Karpas-422 (cell line): ENCODE measurements at places on chromosomes 2 and 18. TPM values are rescaled to one million over a fixed set of nuclear protein-coding genes. Genes with fewer than 3 reads are reported as not detected.

The LRRC30 gene
- not detected in 2 replicates for total RNA-seq

DNA sequence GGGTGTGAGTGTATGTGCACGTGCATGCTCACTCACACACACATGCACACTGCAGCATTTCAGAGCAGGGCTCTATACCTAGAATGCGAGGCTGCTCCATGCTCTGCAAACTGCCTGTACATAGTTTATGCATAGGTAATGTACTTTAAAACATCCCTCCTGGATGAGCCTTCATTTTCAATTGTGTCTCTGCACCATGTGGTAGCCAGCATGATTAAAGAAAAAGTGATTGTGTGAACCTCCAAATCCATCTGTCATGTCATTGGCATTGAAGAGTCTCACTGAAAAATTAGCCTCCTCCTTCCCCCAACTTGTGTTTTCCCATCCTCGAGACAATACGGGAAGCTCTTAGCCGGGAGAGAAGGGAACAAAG is 120.9 kb upstream of the SPATS2L start:
- peak; percentile 31 for DNase-seq

DNA sequence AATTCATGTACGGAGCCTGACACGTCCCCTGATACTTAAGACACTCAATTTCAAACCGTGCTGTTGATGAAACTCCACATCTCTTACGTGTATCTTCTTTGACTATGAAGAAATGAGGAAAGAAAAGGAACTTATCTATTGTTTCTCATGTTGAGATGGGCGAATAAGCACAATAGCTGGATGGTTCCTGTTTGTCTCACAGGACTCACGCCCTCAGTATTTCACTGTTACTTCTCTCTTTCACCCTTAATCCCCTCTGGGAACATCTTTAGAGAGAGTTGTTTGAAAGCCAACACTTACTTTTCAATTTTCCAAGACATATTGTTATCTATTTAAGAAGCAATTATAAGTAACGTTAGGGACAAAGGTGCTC is 99.8 kb downstream of the COPS8 start:
- DNase-seq, result no peak

DNA sequence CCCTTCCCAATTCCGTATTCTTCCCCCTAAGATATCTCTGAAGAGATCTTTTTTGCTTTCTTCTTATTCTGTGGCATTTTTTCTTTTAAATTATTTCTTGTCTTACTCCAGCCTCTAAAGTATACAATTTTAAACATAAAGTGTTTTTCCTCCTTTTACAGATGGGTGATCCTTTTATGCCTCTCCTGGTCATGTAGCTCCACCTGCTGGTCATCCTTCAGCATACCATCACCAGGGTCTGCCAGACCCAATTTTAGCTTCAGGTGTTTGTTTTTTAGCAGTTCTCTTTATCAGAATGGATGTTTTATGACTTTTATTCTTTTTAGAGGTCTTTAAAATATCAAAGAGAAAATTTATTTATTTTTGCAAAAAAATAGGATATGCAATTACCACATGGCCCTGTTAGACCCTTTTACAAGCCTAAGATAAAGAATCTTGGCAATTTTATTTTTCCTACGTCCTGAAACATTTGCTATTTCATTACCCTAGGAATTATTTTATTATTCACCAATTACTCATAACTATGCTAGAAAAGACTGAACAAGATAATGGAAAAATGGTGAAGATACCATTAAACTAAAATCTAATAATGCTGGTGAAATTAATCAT is 55.5 kb downstream of the PIGN start:
- DNase-seq, result peak; percentile 88

DNA sequence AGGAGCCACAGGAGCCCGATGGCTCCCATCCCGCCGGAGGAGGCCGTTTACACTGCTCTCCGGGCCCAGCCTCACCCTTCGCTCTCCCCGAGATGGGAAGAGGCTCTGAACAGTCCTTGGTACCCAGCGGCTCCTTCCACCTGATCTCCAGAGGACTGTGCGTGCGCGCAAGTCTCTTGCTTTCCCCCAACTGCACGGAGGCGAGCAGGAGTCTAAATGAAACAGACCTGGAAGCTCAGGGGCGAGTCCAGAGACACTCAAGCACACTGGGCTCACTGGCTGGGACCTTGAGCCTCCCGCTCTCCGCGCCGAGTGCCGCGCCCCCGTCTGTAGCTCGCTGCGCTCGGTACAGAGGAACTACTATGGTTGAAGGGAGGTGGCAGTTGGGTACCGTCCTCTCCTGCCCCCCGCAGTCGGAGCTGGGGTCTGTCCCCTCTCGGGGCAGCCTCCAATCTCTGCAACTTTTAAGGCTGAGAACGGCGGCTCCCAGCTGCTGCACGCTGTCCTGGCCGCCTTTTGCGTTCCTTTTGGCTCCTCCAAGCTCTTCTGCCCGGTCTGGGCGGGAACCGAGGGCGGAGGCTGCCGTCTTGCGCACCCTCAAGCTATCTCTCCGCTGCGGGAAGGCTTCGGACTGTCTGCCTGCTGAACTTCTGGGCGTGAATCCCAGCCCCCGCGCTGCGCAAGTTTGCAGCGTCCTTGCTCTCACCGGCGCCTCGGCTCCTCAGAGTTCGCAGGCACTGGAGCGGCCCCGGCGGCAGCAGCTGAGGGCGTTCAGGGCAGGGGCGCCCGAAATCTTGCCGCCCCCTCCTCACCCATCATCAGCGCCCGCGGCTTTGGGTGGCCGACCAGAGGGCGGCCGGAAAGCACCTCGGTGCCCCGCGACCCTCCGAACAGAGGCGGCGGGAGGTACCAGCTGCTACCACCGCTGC is 491 bp downstream of the ALK start:
- DNase-seq, result no peak
